ENCODE measurements at places on chromosomes 1 and 21.

DNA sequence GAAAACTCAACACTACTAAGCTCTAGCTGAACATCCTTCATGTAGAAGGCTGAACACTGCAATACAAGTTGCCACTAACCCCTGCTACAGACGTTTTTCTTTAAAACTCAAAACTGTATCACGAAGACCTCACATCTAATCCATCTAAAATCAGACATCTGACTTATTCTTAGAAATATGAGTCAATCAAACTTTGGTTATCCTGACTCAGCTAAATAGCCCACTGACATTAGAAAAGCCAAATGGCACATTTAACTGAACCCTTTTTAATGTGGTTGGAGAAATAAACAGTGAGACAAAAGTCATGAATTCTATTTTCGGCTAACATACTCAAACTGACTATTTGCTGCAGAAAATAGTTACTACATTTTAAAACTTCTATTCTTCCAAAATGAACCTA is 35.6 kb downstream of the WLS start:
- DNase-seq = no peak

- no peak for DNase-seq
Observed at GRCh38 chr1:19861034-19861433, 21.2 kb upstream of the OTUD3 start.

DNA sequence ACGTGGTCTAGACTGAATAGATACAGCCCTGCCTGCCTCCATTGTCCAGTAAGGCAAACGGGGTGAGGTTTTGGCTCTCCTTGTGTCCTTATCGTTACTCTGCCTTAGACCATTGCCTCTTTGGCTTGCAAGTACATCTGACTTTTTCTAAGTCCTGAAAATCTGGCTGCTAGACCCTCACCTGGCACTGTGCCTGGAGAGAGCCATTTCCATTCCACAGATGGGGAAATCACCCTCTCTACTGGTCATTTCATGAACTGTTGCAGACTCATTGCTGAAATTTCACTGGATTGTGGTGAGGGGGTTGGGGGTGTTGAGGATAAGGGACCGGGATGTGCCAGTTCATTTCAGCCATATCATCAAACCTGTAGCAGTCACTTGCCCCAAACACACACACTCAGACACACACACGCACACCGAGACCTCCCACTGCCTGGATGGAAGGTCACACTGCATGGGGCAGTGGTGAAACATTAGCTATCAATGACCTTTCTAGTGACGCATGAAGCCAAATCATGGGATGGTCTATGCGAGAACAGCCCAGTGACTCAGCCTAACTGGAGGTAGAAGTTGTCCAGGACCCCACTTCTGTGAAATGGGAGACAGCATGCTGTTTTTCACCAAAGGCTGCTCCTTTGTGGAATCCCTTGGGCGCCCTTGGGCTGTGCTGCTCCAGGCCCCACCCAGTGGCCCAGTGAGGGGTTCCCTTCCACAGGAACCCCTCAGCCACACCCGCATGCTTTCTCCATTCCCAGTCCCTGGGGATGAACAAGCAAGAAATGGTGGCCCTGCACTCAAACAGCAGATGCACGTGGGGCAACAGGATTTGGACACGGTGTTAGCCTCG is 34.9 kb upstream of the VASH2 start:
- no peak for DNase-seq

DNA sequence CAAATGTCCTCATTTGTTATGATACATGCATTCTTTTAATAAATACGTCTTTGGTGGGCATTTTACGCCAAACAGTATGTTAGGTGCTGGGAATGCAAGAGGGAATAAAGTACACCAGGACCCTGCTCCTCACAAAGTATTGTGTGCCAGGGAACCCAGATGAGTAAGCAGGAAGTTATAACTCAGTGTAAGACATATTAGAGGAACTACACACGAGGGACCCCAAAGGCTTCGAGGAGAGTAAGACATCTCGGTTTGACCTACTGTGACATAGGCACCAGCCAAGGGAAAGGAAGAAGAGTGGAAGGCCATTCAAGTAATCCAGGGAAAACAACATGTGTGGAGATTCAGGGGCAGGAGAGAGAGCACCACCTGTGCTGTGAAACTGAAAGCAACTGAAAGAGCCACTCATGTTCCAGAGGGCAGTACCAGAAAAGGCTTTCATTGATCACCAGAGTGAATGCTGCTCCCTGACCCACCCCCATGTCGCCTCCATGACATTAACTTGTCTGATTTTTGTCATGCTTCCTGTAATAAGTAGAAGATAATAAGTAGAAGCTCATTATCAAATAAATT is 542.5 kb upstream of the PKN2 start:
- DNase-seq = no peak

DNA sequence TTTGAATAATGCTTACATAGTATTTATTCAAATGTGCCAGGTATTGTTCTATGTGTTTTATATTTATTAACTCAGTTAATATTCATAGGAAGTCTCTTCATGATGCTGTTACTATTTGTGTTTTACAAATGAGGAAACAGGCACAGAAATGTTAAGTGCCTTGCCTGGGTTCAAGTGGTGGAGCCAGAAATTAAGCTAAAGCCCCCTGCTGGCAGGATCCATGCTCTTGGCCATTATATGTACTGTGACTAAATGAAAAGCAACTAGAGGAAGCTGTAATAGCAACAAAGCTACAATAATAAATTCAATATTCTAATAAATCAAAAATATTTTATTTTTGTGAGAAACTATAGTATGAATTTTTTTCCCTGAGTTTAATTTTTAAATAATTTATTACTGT is 30.0 kb downstream of the IARS2 start:
- DNase-seq = no peak

- no peak for DNase-seq
Observed at GRCh38 chr1:193189442-193190095, 3.2 kb upstream of the B3GALT2 start.

- no peak for DNase-seq
Observed at GRCh38 chr1:111943846-111944749, 45.4 kb downstream of the KCND3 start.

Data from stimulated activated naive CD4-positive, alpha-beta T cell treated with Interleukin-2 at 50 U/mL for 16 hours (primary cell).